Foreskin keratinocyte (primary cell): ENCODE measurements at places on chromosomes 4 and X. TPM values are rescaled to one million over a fixed set of nuclear protein-coding genes. Genes with fewer than 3 reads are reported as not detected.

- peak; percentile 22 for DNase-seq
These were observed 164.0 kb downstream of the PRKX start for GRCh38 chrX:3549411-3549911.

GRCh38 chr4:47462799-47463234 is 685 bp downstream of the COMMD8 start:
- DNase-seq, result no peak

- peak; percentile 26 for DNase-seq
These were observed 94.7 kb downstream of the SEL1L3 start for GRCh38 chr4:25767877-25768725.

GRCh38 chr4:174490451-174490961 is 31.8 kb downstream of the HPGD start:
- peak; percentile 57 for DNase-seq

- no peak for DNase-seq
These were observed 4.8 kb downstream of the SLC16A2 start for GRCh38 chrX:74426071-74426470.

DNA sequence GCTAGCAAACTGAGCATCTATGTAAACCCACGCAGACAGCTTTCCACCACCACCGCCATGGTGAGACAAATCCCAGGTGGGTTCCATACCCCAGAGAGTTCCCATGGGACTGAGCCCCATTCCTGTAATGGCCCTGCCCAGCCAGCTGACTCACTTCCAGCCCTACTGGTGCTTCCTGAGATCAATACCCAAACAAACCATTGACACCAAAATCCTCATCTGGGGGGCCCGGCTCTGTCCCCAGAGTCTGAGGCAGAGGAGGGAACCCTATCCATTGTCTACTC is 30.1 kb upstream of the JAKMIP1 start:
- DNase-seq, result no peak

GRCh38 chr4:161350946-161351345 is 812.9 kb downstream of the FSTL5 start:
- no peak for DNase-seq

- DNase-seq, result peak; percentile 58
These were observed 3.4 kb upstream of the HOPX start for GRCh38 chr4:56684320-56685050.

DNA sequence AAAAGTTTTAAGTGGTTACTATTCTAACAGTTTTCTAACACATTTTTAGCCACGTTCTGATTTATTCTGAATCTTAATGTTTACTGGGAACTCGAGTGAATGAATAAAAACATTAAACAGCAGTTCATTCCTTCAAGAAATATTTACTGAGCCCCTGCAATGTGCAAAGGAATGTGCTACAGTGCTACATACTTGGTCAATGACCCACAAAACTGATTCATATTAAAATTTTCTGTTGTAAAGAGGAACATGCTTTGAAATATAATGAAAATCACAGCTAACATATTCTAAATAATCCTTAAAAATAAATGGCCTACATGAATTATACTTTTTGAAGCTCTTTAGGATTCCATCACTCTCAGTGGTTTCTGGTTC is 78.7 kb downstream of the ARAP2 start:
- DNase-seq, result no peak

DNA sequence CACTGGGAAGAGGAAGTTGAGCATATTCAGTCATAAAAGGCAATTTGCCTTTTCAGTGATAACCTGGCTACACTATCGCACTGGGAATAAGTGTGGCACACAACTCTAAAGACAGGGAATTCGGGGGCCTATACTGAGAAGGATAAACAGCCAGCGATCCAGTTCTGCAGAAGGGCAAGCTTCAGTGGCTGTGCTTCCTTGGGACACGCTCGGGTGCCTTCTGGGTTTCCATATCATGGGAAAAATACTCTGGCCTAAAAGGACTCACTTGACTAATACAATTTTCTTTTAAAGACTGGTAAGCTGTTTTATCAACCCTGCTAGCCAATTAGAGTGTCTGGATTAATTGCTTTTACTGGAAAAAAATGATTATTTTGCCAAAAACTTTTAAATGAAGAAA is 58.5 kb downstream of the TENM3 start:
- no peak for DNase-seq

DNA sequence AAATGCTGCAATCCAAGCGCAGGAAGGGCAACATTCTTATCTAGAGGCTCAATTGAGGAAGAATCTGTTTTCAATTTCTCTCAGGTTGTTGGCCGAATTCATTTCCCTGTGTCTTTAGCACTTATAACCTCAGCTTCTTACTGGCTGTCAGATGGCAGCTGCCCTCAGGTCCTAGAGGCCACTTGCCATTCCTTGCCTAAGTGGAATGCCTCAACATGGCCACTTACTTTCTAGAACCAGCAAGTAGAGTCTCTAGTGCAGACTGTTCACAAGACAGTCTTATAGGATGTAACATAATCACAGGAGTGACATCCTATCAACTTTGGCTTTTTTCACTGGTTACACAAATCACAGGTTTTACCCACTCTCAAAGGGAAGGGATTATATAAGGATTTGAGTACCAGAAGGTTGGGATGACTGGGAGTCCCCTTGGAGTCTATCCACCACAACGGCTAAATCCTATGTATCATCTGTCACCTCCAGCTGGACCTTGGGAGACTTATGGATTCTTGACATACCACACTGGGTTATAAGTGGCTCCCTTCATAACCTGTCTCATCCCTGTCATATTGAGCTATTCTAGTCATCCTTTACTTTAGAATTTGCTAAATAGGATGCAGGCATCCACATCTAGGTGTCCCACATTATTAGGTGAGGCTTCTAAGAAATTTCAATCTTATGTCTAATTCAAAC is 297.9 kb upstream of the CTSO start:
- DNase-seq, result no peak

DNA sequence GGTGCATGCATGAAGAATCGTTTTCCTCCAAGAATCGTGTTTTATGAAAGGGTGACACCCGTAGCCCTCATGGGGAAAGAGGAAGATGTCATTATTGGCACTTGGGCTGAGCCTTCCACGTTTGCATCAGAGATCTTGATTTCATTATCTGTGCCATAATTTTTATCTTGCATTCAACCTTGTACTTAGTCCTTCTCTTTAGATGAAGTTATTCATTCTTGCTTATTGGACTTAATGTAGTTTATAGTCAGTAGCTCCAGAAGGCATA is 66.8 kb downstream of the GAB1 start:
- DNase-seq, result no peak

Gene C4orf50
- not detected in 2 replicates for total RNA-seq

Gene ZCCHC18
- 0.14 TPM in 1 of 2 replicates, not detected in the other for total RNA-seq

Gene FAM236A
- not detected in 2 replicates for total RNA-seq

Gene CXCL10
- 0.28 and 0.44 TPM in 2 replicates for total RNA-seq

Gene CT45A3
- total RNA-seq, result not detected in 2 replicates

Gene CENPC
- 8.9 and 10.2 TPM in 2 replicates for total RNA-seq

Gene PWWP3B
- total RNA-seq, result 0.03 and 0.07 TPM in 2 replicates

Gene MAP7D2
- total RNA-seq, result 3.5 and 4.2 TPM in 2 replicates

Gene PCDH19
- total RNA-seq, result under 0.01 TPM in 1 of 2 replicates, not detected in the other

Gene NAP1L3
- total RNA-seq, result 0.11 and 0.61 TPM in 2 replicates

Gene DUSP9
- total RNA-seq, result 1.3 and 1.7 TPM in 2 replicates
